COR-L47 (cell line): ENCODE measurements at places on chromosomes 4 and X.

DNA sequence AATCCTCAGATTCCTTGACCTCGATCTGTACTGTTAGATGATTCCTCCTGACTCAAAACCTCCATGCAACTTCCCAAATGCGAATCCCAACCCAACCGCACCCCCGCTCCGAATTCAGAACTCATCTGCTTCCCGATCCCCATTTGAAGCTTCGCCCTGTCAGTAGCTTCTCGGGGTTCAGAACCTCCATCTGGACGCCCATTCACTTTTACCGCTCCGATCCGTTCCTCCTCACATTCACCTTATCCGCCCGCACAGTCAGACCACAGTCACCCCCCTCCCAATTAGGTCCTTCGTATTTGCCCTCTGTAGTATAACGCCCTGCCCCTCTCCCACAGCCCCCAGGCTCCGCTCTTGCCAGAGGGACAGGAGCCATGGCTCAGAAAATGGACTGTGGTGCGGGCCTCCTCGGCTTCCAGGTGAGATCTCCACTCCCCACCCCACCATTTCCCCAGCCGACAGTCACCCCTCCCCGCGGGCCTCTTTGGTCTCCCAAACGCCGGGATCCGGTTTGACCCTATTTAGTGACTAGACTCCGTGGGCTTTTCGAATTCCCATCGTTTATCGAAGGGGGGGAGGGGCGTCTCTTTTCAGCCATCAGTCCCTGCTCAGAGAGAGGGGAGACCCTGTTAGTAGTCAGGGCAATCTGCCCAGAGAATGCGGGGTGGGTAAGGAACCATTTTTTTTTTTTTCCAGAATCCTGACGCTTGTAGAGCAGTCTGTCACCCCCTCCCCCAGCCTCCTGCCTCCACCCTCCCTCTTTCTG is 691 bp downstream of the MAGED1 start:
- peak; percentile 21 for DNase-seq

DNA sequence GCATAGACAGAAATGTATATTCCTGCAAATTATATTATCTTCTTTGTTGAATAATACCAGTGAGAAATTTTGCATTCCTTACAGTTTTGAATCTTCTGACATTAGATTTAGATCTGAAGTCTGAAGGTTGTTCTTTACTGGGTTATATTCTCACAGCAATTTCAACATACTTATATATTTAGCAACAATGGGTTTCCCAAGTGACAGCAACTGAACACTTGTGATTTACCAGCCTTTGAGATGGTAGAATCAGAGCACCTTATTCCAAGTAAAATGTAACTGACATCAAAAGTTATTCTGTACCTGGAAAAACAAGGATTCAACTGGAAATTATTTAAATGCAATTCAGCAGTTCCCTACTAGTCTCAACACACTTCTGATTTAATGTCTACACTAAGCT is 66.0 kb downstream of the RELL1 start:
- no peak for DNase-seq

GRCh38 chr4:127574643-127575042 is 58.1 kb upstream of the INTU start:
- no peak for DNase-seq

- DNase-seq = no peak
These were observed 39.3 kb upstream of the XK start for GRCh38 chrX:37646254-37646653.

GRCh38 chrX:107940095-107940494 is 42.1 kb downstream of the TEX13B start:
- DNase-seq = no peak
